ENCODE measurements at places on chromosomes 5 and 9.

GRCh38 chr5:1507457-1507856, 16.3 kb downstream of the LPCAT1 start:
- no peak for DNase-seq

- peak; percentile 56 for DNase-seq
Observed at GRCh38 chr5:75052192-75053053, at the start of gene GCNT4. GCNT4 (minus strand) TSS chr5:75052558; CDS start chr5:75030037, 22,521 bp downstream.

- DNase-seq, result no peak
Observed at GRCh38 chr9:13810510-13810909, 503.4 kb downstream of the NFIB start.

DNA sequence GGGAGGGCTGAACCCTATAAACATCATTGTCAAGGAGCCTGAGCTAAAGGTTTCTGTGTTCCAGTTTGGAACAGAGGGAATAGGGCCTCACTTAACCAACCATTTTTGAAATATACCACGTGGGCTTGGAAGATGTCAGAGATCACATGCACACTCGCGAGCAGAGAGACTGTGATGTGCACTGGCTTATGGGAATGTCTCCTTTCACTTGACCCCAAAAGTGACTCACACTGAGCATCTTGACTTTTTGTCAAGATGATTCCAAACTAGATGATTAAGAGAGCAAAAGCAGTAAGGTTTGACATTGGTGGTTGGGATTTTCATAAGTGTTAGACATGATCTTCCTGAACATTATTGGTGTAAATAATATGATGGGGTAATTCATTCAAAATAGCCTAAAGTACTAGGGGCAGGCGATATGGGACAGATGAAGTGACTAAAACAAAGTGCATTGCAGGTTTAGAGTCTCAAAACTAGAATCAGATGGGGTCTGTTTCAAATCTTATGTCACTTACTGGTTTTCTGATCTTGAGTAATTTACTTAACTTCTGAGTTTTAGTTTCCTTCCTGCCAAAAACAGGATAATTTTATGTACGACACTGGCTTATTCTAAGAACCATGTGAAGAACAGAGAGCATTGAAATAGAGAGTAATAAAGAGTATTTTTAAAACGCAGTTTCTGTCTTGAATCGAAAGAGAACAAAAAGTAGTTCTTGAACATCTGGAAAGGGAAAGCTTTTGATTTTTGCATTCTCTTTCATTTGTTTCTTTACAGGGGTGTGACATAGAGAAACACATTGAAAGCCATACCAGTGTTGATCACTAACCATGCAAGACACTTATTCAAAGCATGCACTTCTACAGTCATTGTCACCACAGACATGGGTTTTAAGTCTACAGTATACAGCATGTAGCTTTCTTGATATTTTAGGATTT, 383.0 kb downstream of the DIRAS2 start:
- no peak for DNase-seq

DNA sequence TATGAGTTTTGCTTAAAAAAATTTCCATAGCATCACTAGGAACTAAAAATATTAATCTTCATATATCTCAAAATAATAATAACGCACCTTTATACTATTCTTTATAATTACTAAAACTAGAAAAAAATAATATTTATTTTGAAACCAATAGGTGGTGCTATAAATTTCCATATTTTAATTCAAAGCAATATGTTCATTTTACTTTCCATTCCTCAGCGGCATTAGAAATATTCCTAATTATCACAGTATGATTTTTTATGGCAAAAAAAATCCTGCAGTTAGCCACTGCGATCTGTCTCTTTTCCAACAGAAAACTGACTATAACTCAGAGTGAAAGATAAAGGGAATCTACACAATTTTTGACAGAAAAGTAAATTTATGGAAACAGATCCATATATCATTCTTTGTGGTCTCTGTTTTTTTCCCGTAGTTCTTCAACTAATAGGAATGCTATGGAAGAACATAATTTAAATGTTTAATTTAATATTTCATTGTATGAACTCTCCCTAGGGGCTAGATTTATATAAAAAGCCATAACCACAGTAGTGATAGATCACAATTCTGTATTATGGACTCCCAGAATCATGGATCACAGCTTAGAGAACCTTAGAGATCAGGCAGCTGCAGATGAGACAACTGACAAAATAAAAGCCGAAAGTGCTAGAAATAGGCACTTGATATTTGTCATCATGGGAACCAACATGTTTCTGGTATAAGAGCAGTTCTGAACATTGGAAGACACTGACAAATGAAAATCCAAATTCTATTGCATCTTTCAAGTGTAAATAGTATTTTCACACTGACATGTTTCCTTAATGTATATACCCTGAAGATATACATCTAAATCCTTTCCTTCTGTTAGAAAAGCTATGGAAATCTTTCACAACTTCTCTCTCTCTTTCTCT, 167.7 kb upstream of the MPDZ start:
- no peak for DNase-seq

DNA sequence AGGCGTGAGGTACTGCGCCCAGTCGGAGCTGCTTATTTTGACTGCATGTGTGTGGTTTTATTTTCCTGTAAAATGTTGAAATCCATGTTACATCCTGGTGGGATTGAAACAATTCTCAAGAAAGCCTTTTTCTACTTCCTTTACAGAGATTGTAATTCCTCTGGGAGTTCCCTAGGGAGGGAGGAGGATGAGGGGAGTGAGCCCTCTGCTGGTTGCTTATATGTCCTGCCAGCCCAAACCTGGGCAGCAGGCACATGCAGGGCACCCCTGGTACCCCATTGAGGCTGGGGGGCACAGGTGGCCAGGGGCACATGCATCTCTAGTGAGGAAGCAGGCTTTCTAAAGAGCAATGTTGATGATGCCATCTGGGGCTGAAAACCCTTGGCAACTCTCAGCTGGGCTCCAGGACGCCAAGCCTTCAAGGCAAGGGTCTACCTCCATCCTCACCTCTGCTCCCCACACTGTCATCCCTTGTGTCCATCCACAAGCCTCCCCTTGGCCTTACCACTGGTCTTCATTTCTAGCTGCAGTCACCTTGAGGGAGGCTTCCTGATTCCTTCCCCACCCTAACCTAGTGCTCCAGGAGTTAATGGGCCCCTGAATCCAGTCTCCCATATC, 84.7 kb upstream of the TNFSF8 start:
- no peak for DNase-seq

DNA sequence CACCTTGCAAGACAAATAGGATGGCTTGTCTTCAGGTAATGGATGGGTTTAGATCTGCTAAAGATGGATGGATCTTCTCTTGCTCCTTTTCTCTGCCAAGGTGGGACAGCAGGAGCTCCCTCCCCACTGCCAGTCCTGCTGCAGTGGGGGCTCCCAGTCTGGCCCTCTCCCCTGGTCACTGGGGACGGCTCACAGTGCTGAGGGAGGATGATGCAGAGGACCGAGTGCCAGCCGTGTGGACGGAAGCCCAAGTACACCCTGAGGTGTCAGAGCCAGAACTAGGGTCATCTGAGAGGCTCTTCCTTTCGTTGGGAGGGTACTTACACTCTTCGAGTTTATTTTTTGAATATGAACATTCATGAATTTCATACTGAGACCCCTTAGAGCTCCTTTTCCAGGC, 5.7 kb downstream of the CCDC69 start:
- DNase-seq, result no peak

DNA sequence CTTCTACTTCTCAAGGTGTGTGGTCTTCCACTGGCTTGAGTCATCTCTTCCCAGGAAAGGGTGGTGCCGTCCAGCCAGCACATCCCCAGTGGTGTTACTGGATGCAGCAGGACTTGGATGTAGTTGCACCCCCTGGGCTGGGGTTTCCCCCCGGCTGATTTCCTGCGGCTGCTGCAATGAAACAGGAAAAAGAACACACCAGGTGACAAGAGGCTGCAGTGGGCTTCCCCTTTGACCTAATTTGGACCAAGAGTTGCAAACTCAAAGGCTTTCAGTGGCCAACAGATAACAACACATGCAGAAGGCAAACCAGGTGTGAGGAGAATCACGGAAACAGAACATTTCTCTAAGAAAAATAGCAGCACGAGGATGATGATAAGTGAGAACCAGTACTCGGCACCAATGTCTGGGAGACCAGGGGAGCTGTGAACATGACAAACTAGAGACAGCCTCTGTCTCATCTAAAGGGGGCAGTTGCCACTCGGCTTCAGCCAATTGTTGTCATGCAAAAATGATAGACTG, 83.7 kb downstream of the PDE6A start:
- DNase-seq, result no peak

Data from stimulated activated CD4-positive, alpha-beta T cell treated with anti-CD3 and anti-CD28 coated beads, Interleukin-4, amount 100 ng/mL, for 1 hour (primary cell).